ENCODE measurements at places on chromosomes 12 and 14.

DNA sequence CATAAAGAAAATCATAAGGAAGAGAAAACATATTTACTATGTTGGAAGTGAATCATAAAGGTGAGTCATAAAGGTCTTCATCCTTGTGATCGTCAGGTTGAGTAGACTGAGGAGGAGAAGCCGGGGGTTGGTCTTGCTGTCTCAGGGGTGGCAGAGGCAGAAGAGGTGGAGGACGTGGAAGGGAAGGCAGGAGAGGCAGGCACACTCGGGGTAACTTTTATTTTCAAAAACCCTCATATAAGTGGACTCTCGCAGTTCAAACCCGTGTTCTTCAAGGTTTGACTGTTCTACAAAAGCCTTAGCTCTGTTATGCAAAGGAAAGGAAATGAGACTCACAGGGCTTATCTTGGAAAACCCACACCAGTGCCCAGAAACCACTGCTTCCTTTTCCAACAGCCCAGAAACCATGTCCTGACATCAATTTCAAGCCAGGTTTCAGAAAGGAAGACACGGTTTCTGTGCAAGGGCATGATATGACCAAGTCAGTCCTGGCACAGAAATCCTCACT is 14.0 kb downstream of the SMCO2 start:
- H3K36me3 ChIP-seq: no peaks in the 10 kb centered on the region
- H3K27me3 ChIP-seq: no peaks in the 10 kb centered on the region
- no peak overlapping the region for H3K4me3 ChIP-seq
- no peak overlapping the region for H3K27ac ChIP-seq
- no peaks in the 10 kb centered on the region for H3K4me1 ChIP-seq

DNA sequence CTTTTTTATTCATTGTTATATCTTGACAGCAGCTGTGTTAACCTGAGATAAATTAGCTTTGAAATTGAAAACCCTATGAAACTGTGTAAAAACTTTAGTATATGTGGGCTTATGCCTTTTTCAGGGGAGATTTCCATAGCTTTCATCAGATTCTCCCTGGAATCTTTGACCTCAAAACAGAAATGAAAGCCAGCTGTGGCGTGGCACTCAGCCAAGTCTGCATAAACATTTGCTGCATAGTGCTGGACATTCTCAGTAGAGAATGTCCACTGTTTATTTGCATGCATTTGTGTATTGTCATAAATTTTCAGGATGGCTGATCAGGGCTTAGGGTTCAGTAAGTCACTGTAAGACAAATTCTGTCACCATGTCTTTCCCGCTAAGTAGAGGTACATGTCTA is 115.3 kb upstream of the NAP1L1 start:
- no peak overlapping the region for H3K27ac ChIP-seq
- no peaks in the 10 kb centered on the region for H3K36me3 ChIP-seq
- H3K4me1 ChIP-seq: no peaks in the 10 kb centered on the region
- no peak overlapping the region for H3K4me3 ChIP-seq

- H3K27me3 ChIP-seq: no peaks in the 10 kb centered on the region
- DNase-seq: no peak
- H3K4me3 ChIP-seq: no peak overlapping the region
- H3K27ac ChIP-seq: no peak overlapping the region
- H3K4me1 ChIP-seq: no peaks in the 10 kb centered on the region
- H3K36me3 ChIP-seq: no peaks in the 10 kb centered on the region
These were observed 117.3 kb downstream of the BTG1 start for GRCh38 chr12:92028441-92028709.

DNA sequence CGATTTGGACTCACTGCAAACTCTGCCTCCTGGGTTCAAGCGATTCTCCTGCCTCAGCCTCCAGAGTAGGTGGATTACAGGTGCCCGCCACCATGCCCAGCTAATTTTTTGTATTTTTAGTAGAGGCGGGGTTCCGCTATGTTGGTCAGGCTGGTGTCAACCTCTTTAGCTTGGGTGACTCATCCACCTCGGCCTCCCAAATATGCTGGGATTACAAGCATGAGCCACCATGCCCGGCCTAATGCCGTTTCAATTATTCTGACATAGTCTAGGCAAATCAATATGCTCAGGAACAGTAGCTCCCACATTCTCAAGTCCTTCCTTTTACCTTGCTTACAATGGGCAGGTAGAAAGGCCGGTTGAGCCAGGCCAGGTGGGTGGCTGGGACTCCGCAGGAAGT is 82.0 kb upstream of the EEA1 start:
- no peaks in the 10 kb centered on the region for H3K36me3 ChIP-seq
- no peak overlapping the region for H3K4me3 ChIP-seq
- no peaks in the 10 kb centered on the region for H3K27me3 ChIP-seq
- H3K27ac ChIP-seq: no peak overlapping the region
- DNase-seq: no peak

DNA sequence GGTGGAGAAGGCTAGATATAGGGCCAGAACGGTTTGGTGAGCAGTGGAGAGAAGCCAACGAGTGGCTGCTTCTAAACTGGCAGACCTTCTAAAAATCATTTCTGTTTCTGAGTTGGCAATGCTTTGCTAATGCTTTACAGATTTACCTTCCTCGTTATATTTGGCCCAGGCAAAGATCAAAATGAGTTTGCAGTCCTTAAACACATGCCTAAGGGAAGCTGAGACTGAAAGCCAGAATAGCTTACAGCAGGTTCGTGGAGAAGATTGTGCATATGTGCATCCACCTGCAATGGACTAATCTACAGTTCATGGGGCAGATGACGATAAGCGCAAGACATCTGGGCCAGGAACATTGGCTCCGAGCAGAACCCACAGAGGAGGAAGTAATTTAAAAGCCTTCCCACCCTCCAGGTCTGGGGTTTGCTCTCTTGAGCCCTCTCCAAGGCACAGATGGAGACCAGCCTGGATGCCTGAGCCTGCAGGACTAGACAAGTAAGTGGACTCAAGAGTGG is 99.4 kb downstream of the NINJ2 start:
- H3K4me1 ChIP-seq: no peaks in the 10 kb centered on the region
- H3K27ac ChIP-seq: no peak overlapping the region
- H3K36me3 ChIP-seq: no peaks in the 10 kb centered on the region
- no peak overlapping the region for H3K4me3 ChIP-seq

- H3K27ac ChIP-seq: peak overlapping the region; percentile 99
- H3K27me3 ChIP-seq: peaks cover 2% of the 10 kb centered on the region
- H3K4me1 ChIP-seq: peaks cover 37% of the 10 kb centered on the region
These were observed 8.5 kb downstream of the RARG start for GRCh38 chr12:53223389-53224060.

GRCh38 chr12:104626069-104626837 is 169.5 kb downstream of the CHST11 start:
- no peak for DNase-seq
- H3K4me3 ChIP-seq: no peak overlapping the region
- H3K36me3 ChIP-seq: no peaks in the 10 kb centered on the region
- no peak overlapping the region for H3K27ac ChIP-seq
- no peaks in the 10 kb centered on the region for H3K27me3 ChIP-seq

GRCh38 chr12:30047516-30048254 is 263.9 kb upstream of the TMTC1 start:
- no peak overlapping the region for H3K27ac ChIP-seq
- H3K4me3 ChIP-seq: no peak overlapping the region
- no peaks in the 10 kb centered on the region for H3K27me3 ChIP-seq

DNA sequence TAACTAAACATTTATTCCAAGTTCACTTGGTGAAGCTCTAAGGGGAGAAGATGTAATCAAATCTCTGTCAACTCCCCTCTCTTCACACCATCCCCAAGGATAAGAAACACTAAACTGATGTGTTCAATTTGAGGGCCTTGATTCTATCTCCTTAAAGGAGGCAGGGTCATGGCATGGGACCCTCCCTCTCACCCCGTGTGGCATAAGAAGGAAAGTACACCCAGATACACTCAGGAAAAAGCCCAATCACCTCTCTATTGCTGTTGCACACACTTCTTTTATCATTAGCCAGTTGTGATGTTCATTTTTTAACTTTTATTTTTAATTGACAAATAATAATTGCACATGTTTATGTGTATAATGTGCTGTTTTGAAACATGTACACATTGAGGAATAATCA is 35.1 kb downstream of the WASHC3 start:
- no peaks in the 10 kb centered on the region for H3K36me3 ChIP-seq
- H3K27me3 ChIP-seq: no peaks in the 10 kb centered on the region
- no peak overlapping the region for H3K4me3 ChIP-seq
- H3K4me1 ChIP-seq: no peaks in the 10 kb centered on the region
- no peak for DNase-seq

DNA sequence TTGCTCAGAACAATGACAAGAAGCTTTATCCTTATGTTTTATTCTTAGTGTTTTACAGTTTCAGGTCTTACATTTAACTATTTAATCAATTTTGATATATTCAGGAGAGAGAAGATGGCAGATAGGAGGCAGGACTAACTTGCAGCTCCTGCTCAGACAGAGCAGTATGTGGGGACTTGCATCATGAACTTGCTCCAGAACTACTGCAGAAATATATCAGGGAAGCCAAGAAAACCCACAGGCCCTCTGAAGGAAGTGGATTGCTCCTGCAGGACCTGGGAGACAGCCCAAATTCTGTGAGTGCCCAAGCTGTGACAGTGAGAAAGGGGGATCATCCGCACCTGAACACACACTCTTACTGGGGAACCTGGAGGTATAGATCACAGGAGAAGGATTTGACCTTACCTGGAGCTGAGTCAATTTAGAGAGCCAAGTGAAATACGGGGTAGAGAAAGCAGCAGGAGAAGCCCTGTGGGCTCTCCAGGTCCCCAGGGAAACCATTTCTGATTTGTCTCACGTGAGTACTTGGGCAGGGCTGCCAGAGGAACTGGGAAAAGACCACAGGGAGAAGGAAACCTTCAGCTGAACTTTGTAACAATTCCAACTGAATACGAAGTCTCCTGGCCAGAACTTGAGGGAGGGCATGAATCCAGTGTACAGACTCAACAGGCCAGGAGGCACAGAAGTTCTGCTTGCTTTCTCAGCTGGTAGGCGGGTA is 28.9 kb upstream of the TSPAN8 start:
- DNase-seq: no peak
- no peaks in the 10 kb centered on the region for H3K4me1 ChIP-seq
- H3K27ac ChIP-seq: no peak overlapping the region

GRCh38 chr12:49616533-49617219 is 6.7 kb upstream of the PRPF40B start:
- no peak for DNase-seq
- no peaks in the 10 kb centered on the region for H3K4me1 ChIP-seq
- H3K36me3 ChIP-seq: no peaks in the 10 kb centered on the region
- no peak overlapping the region for H3K27ac ChIP-seq

GRCh38 chr12:77855548-77855947 is 24.9 kb downstream of the NAV3 start:
- H3K27me3 ChIP-seq: no peaks in the 10 kb centered on the region
- DNase-seq: no peak
- H3K36me3 ChIP-seq: no peaks in the 10 kb centered on the region
- H3K27ac ChIP-seq: no peak overlapping the region
- H3K4me3 ChIP-seq: no peak overlapping the region

GRCh38 chr12:56300644-56301464 is 724 bp upstream of the CS start:
- peak overlapping the region; percentile 0 for H3K4me3 ChIP-seq
- H3K36me3 ChIP-seq: peaks cover 20% of the 10 kb centered on the region
- no peaks in the 10 kb centered on the region for H3K27me3 ChIP-seq

DNA sequence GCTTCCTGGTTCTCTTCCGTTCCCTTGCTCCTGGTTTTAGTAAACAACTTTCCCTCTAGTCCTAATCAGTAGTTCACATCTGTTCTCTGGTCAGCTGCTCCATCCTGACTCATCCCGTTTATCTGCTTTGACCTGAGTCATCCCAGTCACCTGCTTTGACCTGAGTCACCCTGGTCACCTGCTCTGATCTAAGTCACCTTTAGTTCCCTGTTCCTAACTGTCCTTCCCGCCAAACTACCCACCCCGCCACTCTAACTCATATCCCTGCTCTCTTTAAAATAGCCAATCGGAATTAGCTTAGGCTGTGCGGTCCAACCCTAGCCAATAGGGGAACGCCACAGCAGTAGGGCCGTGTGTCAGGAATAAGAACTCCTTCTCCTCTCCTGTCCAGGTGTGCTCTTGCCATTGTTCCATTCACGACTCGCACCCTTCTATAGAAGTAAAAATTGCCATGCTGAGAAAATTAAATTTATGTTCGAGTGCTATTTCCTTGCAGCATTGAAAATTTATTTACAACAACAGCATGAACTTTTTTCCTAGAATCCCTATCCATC is 3.1 kb upstream of the ANKRD33 start:
- H3K4me3 ChIP-seq: no peak overlapping the region
- peak; percentile 94 for DNase-seq
- H3K36me3 ChIP-seq: no peaks in the 10 kb centered on the region
- H3K27ac ChIP-seq: no peak overlapping the region

- H3K36me3 ChIP-seq: no peaks in the 10 kb centered on the region
- no peaks in the 10 kb centered on the region for H3K27me3 ChIP-seq
- H3K4me3 ChIP-seq: no peak overlapping the region
- no peak for DNase-seq
These were observed 5.8 kb downstream of the DICER1 start for GRCh38 chr14:95151561-95151960.

- H3K4me1 ChIP-seq: no peaks in the 10 kb centered on the region
- no peaks in the 10 kb centered on the region for H3K36me3 ChIP-seq
- no peak overlapping the region for H3K4me3 ChIP-seq
- no peak for DNase-seq
These were observed 56.5 kb upstream of the CCND2 start for GRCh38 chr12:4217091-4217490.

DNA sequence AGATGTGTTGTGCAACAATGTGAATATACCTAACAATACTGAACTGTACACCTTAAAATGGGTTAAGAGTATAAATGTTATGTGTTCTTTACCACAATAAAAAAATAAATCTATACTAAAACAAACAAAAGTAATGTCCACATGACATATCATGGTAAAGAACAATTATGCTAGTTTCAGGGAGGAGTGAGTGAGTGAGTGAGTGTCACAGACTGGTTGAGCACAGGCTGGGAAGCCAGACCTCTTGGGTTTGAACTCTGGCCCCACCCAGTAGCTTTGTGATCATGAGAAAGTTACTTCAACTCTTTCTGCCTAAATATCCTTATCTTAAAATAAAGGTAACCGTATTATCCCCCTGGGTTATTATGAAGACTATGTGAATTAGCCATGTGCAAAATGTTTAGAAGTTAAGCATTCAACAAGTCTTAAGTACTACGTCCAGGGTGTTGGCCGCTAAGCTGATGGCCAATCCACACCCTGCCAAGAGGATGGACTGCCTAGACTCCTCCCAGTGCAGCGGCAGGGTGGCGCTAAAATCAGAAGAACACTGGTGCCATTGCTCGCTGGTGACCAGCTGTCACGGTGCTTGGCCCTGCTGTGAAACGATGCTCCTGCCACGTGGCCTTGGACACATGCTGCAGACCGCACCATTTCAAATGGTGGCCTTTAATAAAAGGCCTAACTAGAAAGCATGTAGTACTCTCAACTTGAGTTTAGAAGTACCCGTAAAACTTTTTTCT is 7.3 kb downstream of the SLC2A13 start:
- no peak overlapping the region for H3K27ac ChIP-seq
- H3K4me3 ChIP-seq: peak overlapping the region; percentile 54
- peaks cover 3% of the 10 kb centered on the region for H3K36me3 ChIP-seq
- DNase-seq: no peak
- no peaks in the 10 kb centered on the region for H3K27me3 ChIP-seq

DNA sequence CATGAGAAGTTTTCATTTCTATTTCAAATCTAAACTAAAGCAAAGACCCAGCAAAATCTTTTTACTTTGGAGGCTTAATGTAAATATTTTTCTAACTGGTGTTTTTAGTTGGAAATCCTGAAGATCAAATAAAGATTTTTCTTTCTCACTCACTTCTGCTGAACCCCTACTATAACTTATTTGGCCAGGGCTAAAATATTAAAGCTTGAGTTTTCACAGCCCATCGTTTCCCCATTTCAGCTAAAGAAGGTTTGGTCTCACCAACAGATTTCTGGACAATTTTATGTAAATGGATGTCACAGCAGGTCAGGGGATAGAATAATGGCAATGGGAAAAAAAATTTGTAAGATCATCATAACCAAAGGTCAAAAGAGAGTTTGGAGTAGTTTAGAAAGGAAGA is 92.7 kb upstream of the DCN start:
- no peaks in the 10 kb centered on the region for H3K4me1 ChIP-seq
- no peaks in the 10 kb centered on the region for H3K36me3 ChIP-seq
- H3K27me3 ChIP-seq: no peaks in the 10 kb centered on the region
- no peak overlapping the region for H3K4me3 ChIP-seq

Data from trophoblast cell (in vitro differentiated cells and primary cell).